RWPE1 (cell line): ENCODE measurements at places on chromosomes 13 and 19.

- DNase-seq, result no peak
These were observed 27.2 kb upstream of the KCTD4 start for GRCh38 chr13:45228002-45228401.

DNA sequence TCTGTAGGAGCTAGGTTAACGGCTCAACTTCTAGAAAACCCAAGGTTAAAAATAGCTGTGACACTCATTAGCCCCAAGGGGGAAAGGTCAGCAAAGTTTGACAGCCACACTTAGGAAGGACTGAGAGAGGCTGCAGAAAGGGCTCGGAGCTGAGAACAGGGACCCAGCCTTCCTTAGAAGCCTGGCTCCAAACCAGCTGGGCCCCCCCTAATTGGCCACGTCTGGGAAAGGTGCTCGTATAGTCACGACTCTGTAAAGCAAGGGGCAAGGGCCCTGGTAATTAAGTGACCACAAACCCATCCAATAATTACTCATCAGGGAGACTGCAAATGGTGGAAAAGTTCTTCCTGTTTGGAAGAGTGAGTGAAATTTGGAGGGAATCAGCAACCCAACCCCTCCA lies 90.5 kb downstream of the RNASEH2B start:
- DNase-seq, result no peak

GRCh38 chr13:57638186-57638890 lies 6.8 kb downstream of the PCDH17 start:
- no peak for DNase-seq

- peak; percentile 84 for DNase-seq
These were observed 4.9 kb downstream of the HRC start for GRCh38 chr19:49150106-49150943.

- DNase-seq, result no peak
These were observed 30.5 kb downstream of the RANBP3 start for GRCh38 chr19:5947435-5947834.

GRCh38 chr19:1312767-1313694 lies 27.4 kb downstream of the EFNA2 start:
- peak; percentile 93 for DNase-seq

DNA sequence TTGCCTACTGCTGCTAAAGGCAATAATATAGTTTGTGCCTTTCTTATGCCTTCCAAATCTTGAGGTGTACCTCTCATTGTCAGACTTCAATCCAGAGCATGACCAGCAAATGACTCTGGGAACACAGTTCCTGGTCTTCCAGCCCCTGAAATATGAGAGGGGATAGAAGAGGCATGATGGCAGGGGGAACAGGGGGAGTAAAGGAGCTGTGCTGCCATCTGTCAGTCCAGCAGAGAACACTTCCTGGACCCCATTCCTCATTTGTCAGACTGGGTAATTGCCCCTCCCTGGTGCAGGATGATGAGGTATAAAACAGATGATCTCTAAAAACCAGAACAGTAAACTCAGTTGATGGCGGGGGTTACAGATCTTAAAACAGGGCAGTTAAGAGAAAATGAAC lies 618.7 kb downstream of the DIAPH3 start:
- DNase-seq, result no peak

- DNase-seq, result no peak
These were observed 10.0 kb upstream of the UQCR11 start for GRCh38 chr19:1615156-1615765.

DNA sequence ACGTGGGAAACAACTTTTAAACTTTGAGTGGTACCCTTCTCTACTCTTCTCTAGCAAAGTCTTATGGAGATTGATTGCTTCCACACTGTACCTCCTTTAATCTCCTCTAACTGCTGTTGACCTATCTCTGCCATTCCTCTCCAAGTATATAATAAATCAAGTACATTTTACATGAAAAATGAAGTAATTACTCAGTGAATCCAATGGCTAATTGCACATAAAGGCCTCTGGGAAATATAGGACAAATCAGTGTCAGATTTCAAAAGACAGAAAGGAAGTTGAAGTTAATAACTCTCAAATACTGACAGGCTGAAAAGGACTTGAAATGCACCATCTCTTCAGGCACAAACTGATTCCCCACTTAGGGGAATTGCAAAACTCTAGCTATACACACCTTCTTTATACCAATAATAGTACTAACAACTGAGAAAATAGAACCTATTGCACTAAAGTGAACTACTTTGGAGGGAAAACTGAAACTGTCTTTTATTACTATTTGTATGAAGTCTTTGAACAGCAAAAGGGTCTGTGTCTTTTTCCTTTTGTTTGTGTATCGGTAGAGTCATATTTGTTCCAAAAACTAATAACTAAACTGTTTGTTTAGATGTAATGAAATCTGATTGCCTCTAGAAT lies 701.1 kb downstream of the PCDH9 start:
- no peak for DNase-seq

GRCh38 chr13:85527316-85527715 lies 271.9 kb downstream of the SLITRK6 start:
- DNase-seq, result no peak

- no peak for DNase-seq
These were observed 21.7 kb downstream of the IRS2 start for GRCh38 chr13:109764470-109765291.

GRCh38 chr13:74073274-74073673 lies 60.9 kb downstream of the KLF12 start:
- no peak for DNase-seq

- peak; percentile 22 for DNase-seq
These were observed 500.9 kb upstream of the HTR2A start for GRCh38 chr13:47397739-47398138.

DNA sequence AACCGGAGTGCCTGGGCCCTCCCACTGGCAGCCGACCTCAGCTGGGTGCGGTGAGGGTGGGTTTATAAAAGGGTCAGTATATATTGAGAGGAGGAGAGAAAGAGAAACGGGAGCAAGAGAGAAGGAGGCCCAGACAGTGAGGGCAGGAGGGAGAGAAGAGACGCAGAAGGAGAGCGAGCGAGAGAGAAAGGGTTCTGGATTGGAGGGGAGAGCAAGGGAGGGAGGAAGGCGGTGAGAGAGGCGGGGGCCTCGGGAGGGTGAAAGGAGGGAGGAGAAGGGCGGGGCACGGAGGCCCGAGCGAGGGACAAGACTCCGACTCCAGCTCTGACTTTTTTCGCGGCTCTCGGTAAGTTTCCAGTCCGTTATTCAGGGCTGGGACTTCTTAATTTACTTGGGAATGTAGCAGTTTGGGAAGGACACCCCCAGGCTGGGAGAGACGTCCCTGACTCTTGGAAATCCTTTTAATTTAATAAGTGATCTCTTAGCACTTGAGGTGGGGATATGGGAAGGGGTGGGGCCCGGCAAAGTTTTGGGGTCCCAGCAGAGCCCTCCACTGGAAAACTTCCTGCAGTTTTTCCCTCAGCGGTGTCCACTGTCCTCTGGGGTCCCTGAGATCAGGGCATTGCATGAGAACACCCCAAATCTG lies at the start of gene EMP3:
EMP3 (plus strand) TSS at position 288 of the 646 bp plus-strand sequence. CDS start 1,293 bp downstream, outside the sequence.
- peak; percentile 62 for DNase-seq

DNA sequence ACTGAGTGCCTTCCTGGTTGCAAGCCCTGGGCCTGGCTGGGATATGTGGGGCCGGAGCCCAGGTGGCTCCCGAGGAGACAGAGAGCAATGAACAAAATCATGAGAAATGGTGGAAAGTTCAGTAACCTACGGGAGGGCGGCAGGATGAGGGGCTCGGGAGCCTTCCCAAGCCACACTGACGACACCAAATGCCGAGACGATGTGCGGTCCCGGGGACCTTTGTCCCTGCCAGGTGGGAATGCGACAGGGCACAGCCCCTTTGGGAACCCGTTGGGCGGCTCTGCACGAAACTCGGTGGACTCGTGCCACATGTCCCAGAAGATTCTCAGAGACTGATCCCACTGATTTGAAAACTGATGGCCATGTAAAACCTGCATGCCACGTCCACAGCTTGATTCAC lies 11.7 kb upstream of the ZNF14 start:
- no peak for DNase-seq

- no peak for DNase-seq
These were observed 28.3 kb downstream of the PIP5K1C start for GRCh38 chr19:3671680-3672574.

DNA sequence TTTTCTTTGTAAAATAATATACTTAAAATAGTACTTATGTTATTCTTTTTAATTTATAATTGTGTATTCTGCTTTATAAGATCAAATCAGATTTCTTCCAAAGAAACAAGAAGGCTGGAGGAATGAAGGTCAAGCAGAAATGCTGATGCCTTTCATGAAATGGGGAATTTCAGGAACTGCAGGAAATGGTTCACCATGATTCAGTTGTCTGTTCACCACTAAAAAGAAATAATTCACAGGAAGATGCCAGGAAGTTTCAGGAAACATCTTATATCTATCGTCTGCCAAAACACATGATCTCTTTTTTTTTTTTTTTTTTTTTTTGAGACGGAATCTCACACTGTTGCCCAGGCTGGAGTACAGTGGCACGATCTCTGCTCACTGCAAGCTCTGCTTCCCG lies 15.7 kb upstream of the SCEL start:
- DNase-seq, result no peak

DNA sequence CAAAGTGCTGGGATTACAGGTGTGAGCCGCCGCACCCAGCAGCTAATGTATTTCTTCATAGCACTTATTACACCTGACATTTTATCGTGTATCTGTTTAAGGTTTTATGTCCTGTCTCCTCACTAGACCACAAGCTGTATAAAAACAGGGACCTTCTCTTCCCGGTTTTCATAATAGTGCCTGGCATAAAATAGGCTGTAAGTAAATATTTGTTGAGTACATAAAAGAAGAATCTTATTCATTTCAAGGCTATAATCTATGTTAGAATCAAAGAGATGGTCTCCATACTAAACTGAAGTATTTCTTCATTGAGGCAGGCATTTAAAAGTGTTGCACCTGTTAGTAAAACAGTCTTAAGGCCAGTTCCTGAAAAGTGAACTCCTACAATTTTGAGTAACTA lies 194.0 kb downstream of the SHISA2 start:
- no peak for DNase-seq

DNA sequence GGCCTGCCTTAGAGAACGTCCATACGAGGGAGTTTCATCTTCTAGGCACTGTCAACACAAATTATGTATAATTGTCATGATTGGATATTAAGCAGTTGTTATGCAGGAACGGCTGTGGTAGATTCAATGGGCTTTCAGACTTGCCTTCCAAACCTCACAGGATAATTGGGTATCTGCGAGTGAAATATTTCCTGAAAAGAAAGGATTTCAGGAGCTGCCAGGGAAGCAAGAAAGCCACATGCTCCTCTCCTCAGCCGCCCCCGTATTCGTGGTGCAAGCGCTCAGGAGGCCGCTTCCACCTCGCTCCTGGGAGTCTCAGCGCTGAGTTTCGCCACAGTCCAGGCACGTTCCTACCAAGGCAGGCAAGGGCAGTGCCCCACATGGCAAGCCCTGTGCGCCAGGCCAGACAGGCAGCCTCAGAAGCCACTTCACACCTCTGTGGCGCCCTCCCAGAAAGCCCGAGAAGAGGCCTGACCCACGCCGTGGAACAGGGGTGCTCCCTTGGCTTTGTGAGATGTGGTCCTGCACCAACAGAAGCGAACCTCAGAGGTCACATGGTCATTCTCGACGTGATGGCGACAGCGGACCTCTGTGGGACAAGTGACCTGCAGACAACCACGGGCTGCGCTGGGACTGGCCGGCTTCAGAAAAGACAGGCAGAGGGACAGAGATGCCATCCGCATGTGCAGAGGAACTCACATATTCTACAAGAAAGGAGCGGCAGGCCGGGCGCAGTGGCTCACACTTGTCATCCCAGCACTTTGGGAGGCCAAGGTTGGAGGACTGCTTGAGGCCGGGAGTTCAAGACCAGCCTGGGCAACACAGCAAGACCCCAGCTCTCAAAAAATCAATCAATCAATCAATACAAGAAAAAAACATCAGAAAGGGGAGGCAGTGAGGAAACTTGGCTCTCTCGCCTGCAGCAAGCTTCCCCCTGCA lies 41.4 kb downstream of the CEBPG start:
- no peak for DNase-seq

GRCh38 chr19:47274891-47275761 lies 441 bp downstream of the INAFM1 start:
- no peak for DNase-seq

GRCh38 chr19:5958074-5958850 lies 19.7 kb downstream of the RANBP3 start:
- no peak for DNase-seq

GRCh38 chr13:33224191-33224590 lies 61.4 kb downstream of the STARD13 start:
- no peak for DNase-seq

DNA sequence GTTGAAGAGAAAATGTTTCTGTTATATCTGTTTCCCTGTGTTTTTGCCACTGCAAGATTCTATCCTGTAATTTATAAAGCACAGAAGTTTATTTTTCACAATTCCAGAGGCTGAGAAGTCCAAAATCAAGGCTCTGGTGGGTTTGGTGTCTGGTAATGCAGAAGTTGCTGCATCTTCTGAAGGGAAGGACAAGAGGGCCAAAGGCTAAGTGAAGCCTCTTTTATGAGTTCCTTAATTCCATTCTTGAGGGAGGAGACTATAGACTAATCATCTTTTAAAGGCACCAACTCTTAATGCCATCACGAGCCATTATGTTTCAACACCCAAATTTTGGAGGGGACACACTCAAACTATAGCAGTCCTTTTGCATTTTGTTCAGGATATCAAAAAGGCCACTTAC lies 34.1 kb upstream of the WDFY2 start:
- DNase-seq, result no peak

GRCh38 chr13:55566334-55566733 lies 1574.4 kb upstream of the PRR20A start:
- DNase-seq, result no peak

GRCh38 chr13:52399046-52399445 lies 6.9 kb downstream of the THSD1 start:
- no peak for DNase-seq

DNA sequence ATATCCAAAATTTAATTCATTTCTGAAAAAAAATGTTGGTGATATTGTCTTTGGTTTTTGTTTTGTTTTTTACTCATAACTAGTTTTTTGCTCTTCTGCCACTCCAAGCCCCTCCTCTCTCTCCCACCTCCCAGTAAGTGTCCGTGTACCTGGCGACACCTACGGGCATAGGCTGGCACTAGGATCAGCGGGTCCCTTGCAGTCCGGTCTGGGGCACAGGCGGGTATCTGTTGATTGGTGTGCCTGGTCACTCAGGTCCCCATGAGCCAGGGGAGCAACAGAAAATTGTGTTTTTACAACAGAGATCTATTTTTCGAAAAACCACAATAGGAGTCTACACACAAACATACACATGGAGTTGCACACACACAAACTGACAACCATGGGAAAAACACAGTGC lies 104.8 kb downstream of the ZIC5 start:
- no peak for DNase-seq
